ENCODE measurements at places on chromosomes 4 and X.

DNA sequence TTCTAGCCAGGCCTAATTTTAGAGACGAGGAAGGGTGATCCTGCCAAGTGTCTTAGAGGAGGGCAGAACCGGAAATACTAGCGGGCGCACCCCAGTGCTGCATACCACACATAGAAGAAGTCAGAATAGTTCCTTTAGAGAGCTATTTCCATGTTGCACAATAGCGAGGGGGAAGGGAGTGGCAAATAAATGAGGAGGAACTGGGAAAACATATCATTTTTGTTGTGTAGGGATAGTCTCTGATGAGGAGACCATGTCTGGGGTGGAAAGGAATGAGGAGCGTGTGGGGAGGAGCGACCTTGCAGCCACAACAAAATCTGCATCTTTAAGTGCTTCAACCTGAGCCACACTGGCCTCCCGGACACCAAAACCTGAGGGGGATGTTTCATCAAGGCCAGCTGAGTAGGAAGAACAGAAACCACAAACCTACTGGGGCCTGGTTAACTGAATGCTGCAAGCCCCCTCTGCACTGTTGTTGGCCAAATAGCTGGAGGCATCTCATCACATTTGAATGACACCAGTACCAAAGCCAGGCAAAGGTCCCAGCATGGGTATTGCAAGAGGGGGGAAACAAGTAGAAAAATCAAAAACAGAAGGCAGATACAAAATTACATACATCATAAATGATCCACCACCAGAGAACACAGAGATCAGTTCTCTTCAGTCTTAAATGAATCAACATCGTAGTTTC, 26.7 kb upstream of the C1QTNF7 start:
- no peak for DNase-seq

DNA sequence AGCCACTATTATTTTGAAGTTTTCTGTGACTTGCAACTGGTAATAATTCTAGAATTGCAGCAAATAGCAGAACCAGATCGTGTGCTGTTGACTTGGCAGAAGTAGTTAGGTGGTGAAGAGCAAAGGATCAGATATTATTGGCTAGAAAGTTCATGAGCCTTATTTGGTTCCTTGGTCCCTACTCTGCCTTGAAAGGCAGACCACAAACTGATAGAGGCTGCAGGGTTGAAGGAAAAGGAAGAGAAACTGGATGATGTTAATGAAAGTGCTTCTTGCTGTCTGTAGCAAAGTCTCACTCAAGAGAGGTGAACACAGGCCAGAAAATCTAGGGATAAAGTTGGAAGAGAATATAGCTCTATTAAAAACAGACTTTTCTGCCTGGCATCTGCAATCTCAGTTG, 41.2 kb upstream of the RNF150 start:
- no peak for DNase-seq

DNA sequence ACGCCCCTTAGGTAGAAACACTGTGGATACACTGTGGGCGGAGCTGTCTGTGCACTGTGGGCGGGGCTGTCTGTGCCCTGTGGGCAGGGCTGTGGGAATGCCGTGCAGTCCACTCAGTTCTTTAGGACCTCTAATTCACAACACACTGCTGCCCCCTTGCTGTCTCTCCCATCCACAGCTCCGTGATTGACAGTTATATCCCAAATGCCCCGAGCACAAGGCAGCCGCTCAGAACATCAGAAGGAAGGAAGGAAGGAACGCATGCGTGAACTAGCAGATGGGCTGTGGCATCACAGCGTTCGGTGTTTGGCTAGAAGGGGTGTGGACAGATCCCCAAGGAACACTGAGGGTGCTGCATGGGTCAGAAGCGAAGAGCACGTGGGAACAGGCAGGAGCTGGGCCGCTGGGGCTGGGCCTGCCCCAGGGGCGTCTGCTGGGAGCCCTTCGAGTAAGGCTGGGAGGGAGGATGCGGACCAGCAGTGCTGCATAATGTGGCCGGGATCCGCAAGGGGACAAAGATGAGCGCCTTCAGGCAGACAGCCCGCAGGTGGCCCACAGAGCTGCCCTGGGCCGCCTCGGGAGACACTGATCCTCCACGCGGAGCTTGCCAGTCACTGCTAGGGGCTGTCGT, 29.8 kb downstream of the ACOX3 start:
- DNase-seq, result no peak

GRCh38 chr4:3638080-3638795, 106.0 kb upstream of the LRPAP1 start:
- DNase-seq, result no peak

DNA sequence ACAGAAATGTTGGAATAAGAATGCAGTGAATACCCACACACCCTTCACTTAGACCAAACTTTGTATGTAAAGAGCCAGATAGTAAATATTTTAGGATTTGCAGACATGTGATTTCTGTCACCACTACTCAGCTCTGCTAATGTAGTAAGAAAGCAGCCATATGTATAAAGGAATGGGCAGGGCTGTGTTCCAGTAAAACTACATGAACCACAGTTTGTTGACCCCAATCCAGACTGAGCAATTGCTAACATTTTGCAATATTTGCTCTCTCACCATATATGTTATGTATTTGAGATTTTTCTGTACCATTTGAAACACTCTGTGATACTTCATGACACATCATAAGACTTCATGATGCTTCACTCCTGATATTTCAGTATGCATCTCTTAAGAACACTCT, 32.0 kb upstream of the TBC1D1 start:
- DNase-seq, result no peak

DNA sequence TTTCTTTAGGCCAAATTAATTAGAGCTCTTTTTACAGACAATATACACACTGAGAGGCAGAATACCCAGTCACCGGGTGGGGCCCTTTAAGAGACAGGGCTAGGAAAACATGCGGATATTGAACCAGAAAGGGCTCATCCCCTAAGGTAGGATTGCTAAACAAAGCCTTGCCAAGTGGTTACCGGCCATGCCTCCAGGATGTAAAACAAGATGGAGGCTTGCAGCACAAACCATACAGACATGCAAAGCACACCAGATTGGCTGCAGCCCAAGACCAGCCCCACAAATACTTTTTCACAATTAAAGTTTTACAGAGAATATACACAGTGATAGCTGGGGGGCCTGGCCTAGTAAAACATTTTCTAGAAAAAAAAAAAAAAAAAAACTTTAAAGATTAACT, 210.0 kb downstream of the KLHL4 start:
- DNase-seq, result no peak

DNA sequence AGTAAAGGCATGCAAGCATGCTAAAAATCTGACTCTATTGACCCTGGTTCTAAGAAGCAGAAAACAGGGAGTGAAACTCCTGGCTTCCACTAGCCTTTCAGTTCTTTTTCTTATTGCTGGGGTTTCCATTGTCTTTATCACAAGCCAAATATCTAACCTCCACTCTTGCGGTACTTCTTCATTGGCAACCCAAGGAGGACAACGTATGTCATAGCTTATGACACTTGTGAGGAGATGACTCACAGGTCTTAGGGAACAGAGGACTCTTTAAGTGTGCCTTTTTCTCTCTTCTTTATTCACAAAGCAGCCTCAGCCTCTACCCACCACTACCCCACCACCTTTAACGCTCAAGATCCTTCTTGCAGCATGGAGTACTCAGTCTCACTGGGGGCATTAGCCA, 124.2 kb downstream of the GUCY2F start:
- no peak for DNase-seq

DNA sequence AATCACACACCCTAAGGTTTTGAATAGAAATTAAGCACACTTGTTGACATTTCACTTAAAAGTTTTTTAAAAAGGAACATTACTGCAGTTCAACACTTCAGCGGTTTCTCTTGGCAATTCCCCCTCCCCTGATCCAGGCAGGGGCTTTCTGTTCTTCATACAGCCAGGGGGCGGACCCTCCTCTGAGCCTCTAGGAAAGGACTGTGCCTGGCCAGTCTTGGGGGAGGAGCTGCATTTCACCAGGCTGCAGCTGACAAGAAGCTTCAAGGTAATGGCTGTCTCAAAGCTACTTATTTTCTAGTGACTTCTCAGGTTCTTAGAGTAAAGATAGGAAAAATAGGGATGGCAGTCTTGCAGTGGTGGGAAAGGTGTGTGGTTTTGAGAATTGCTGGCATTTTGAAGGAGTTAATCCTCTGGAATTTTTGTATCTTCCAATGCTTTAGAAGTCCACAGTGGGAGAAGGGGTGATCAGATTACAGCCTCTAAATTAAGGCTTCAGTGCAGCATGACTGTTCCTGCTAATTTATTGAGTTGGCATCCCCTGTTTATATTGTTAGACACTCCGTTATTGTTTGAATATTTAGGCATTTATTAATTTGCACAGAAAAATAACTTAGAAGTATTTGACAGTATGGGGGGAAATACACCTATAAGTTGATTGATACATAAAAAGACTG, 33.5 kb downstream of the PWWP3B start:
- DNase-seq, result no peak

- DNase-seq, result no peak
Observed at GRCh38 chr4:47060561-47060960, 29.2 kb downstream of the GABRB1 start.

- DNase-seq, result no peak
Observed at GRCh38 chr4:54318904-54319303, 89.8 kb downstream of the PDGFRA start.

DNA sequence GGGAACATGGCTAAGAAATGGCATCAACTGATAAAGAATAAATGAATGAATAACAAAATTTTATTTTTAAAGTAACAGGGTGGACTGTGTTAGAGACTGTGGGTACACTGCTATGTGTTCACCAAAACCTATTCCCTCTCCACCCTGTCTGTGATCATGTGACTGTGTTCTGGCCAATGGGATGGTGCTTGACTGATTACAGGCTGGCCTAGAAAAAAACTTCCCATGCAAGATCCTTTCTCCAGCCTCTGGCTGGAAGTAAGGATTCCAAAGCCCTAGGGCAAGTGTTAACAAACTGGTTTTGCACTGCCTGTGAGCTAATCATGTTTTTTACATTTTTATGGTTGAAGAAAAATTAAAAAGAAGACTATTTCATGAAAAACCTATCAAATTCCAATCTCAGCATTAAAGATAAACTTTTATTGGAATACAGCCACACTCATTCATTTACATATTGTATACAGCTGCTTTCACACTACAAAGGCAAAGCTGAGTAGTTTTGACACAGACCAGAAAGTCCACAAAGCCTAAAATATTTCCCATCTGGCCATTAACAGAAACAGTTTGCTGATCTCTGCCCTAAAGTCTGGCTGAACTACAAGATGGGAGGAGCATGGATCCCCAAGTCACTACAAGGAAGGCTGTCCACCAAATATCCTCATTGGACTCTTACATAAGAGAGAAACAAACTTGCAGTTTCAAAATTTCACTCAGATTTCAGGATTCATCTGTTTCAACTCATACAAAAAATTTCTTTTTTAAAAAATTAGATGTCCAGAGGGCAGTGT, 133.2 kb downstream of the ARHGAP6 start:
- DNase-seq, result no peak

- DNase-seq, result no peak
Observed at GRCh38 chrX:119479845-119480244, 11.6 kb downstream of the SLC25A5 start.

DNA sequence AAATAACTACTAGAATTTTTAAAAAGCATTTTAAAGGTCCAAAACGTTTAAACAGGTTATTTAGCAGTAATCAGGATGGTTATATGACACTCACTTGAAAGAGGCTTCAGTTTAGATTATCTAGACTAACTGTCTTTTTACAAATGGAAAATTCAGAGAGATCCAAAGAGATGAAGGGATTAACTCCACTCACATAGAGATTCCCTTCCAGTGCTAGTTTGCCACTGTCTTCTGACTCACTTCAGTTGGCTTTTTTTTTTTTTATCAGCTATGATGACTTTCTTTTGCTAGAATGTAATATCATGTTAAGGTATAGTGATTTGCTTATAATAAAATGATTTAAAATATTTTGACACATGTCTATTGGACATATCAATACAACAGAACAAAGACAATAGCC, 43.8 kb downstream of the GALNT7 start:
- no peak for DNase-seq

GRCh38 chr4:156623376-156623775, 348.2 kb downstream of the PDGFC start:
- no peak for DNase-seq

GRCh38 chr4:159608436-159608835, 505.6 kb downstream of the RAPGEF2 start:
- no peak for DNase-seq

DNA sequence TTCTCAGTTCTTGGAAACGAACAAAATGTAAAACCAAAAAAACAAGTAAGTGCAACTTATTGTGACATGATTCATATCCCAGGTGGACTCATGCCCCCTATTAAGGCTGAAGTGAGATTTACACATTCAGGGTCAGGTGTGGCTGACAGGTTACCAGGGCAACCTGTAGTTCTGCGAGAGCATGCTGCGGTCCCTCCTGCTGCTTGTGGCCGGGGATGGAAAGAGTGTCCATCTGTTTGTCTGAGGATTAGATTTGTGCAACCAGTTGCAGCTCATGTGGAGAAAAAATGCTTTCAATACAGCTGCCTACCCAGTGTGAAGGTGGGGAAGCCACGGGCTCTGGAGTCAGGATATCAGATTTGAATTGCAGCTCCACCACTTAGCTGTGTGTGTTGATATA, 78.8 kb downstream of the FAM184B start:
- no peak for DNase-seq

- DNase-seq, result no peak
Observed at GRCh38 chrX:12947545-12948235, 27.2 kb upstream of the TMSB4X start.

Data from stimulated activated CD8-positive, alpha-beta memory T cell treated with anti-CD3 and anti-CD28 coated beads, Interleukin-2, amount 100 ng/mL, for 48 hours (primary cell).